HT1080 (cell line): ENCODE measurements at places on chromosomes 16 and 17. TPM values are rescaled to one million over a fixed set of nuclear protein-coding genes. Genes with fewer than 3 reads are reported as not detected.

GRCh38 chr17:37545486-37545885 lies 55.8 kb downstream of the DUSP14 start:
- DNase-seq, result no peak

The CCDC154 gene
- total RNA-seq, result 0.03 and 0.26 TPM in 2 replicates

The TPSD1 gene
- total RNA-seq, result not detected in 2 replicates

DNA sequence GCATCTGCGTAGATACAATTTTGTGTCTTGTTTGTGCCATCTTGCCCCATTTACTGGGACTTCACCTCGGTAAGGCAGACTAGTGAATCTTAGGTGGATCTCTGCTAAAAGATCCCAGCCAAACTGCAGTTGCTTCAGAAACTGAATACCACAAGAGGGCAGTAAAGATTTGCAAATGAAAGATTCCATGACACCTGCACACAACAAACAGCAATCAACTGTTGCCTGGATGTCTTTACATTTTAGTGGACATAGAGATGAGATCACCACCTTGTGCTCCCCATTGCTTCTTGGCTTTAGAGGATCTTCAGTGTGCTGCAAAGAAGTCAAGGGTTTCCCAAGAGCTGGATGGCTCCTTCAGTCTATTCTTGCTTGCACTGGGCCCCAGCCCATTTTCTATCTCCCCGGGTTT lies 119.2 kb upstream of the CACNG5 start:
- peak; percentile 68 for DNase-seq

DNA sequence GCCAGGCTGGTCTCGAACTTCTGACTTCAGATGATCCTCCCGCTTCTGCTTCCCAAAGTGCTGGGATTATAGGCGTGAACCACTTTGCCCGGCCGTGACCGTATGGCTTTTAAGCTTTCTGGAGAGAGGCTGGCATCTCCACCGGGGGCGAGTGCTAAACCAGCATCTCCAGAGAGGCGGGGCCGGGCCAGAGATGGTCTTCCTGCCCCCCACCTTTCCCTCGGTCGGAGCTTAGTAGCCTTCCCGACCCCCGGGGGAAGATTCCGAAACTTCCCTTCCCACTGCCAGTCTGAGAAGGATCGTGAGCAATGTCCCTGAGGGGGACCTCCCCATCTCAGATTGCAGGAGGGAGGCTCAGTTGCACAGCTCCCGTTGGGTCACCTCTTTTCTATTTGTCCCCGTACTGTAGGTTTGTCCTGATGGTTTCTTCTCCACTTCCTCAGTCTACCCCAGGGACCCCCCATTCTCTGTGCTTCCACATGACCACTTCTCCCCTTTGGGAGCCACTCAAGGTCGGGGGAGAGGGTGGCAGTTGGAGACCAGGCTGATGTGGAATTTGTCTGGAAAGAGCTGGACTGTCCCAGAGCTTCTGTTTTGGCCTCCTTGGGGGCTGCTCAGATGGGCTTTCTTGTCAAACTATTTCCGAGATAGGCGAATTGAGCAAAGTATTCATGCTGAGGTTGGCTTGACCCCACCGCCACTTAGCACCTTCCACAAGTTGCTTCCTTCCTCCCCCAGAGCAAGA lies 18.2 kb downstream of the IGF2BP1 start:
- DNase-seq, result no peak

The EPX gene
- 0.16 TPM in 1 of 2 replicates, not detected in the other for total RNA-seq

GRCh38 chr17:59357219-59357697 lies 25.8 kb downstream of the YPEL2 start:
- no peak for DNase-seq

The FOXF1 gene
- 0.10 TPM in 1 of 2 replicates, not detected in the other for total RNA-seq

DNA sequence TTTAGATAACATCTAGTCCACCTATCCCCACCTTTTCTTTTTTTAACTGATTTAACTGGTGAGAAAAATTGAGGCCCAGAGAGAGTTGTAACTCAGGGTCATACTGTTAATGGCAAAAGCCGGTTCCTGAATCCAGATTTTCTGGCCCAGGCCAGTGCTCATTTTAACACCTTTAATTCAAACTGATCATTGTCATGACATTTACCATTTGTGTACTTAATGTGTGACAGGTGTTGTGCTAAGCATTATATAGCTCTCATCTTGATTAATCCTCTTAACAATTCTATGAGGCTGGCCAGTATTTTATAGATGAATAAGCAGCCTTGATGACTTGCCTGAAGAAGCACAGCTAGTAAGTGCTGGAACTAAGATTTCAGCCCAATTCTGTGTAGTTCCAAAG lies 14.4 kb downstream of the RHOT1 start:
- no peak for DNase-seq

The OR3A2 gene
- total RNA-seq, result not detected in 2 replicates

- DNase-seq, result no peak
Observed at GRCh38 chr17:10216213-10216938, 18.0 kb upstream of the GAS7 start.

The SARM1 gene
- total RNA-seq, result 3.9 and 10.9 TPM in 2 replicates

- DNase-seq, result no peak
Observed at GRCh38 chr17:3750926-3751325, 27.2 kb downstream of the HASPIN start.

DNA sequence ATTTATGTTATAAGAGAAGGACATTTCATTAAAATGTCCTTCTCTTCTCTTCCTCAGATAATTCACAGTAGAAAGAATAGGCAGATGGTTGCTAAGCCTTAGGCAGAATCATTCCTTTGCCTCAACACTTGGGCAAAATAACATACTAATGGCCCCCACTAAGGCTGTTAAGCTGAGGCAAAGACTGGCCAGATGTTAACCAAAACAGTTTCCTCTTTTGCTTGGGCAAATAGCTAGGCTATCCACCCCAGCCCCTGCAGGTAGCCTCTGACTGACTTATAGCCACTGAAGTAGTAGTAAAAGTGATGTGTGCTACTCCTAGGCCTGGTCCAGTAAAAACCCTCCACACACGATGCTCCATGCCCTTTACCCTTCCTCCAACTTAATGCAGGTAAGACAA lies 55.2 kb downstream of the SPAG9 start:
- DNase-seq, result no peak

DNA sequence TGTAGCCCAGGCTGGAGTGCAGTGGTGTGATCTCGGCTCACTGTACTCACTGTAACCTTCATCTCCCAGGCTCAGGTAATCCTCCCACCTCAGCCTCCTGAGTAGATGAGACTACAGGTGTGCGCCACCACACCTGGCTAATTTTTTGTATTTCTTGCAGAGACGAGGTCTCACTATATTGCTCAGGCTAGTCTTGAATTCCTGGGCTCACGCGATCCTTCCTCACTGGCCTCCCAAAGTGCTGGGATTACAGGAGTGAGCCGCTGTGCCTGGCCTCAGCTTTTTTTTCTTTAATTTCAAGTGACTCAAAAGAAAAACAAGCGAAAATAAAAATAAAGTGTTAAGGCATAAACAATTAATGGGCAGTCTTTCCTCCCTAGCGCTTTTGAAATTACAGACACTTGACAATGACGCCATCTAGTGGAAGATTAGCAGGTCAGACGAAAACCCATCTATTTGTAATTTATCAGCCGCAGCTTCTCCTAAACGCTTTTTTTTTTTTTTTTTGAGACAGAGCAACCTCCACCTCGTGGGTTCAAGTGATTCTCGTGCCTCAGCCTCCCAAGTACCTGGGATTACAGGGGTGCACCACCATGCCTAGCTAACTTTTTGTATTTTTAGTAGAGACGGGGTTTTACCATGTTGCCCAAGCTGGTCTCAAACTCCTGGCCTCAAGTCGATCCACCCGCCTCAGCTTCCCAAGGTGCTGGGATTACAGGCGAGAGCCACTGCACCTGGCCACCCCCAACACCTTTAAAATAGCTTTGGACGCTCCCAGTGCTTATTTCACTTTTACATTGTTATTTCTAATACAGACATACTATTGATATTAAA lies 28.1 kb upstream of the PECAM1 start:
- DNase-seq, result peak; percentile 61

GRCh38 chr16:78655331-78656113 lies 556.1 kb downstream of the WWOX start:
- no peak for DNase-seq

- DNase-seq, result no peak
Observed at GRCh38 chr17:42337442-42337841, 49.1 kb downstream of the STAT5A start.

DNA sequence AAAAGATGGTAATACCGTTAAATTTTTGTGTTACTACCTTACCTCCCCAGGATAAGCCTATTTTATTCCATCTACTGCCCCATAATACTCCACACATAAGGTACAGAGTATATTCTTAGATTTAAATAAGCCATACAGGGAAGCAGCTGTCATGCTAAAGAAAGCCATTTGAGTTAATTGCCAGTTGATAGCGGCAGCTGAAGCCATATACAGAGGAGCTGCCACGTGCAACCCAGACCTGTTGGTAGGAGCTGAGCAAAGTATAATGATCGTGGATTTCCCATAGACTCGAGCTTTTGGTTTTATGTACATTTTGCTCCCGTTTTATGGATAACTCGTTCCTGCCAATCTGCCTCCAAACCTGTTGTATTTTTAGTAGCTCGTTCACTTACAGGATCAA lies 12.0 kb downstream of the CPSF4L start:
- DNase-seq, result no peak

The FOXC2 gene
- total RNA-seq, result 1.1 and 1.5 TPM in 2 replicates

The NR1D1 gene
- total RNA-seq, result 1.8 and 2.8 TPM in 2 replicates

GRCh38 chr17:42354956-42355843 lies 33.0 kb downstream of the STAT3 start:
- DNase-seq, result no peak

DNA sequence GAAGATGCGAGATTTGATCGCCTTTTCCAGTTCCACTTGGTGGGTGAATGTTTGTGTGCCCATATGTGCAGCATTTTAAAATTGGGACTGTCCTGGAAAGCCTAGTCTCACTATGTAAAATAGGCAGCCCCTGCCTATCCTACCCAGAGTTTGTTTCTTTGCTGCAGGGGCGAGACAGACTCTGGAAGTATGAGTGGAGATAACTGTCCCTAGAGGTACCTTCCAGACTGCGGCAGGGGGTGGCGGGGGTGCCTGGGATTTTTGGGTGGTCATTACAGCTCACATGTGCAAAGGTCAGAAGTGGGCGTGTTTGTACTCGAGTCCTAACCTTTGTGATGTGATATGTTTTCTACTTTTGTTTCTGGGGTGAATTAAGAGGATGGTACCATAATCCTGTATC lies 36.6 kb downstream of the MPRIP start:
- no peak for DNase-seq

- peak; percentile 52 for DNase-seq
Observed at GRCh38 chr16:57801809-57802340, 416 bp downstream of the KIFC3 start.

DNA sequence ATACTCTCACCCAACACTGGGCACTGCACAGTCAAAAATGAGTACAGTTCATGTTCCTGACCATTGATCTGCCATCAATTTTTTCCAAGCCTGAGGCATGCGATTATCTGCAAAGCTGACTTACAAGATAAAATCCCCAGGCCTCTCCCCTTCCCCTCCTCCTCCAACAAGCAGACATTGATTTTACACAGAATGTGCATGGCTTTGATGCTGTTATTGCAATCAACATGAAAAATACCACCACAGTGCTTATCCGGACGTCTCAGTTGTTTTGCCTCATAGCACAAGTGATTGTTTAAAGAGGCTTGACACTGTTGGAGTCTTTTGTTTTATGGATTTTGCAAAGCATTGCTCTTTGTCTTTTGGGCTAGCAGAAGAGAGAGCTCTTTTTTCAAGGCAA lies 163.8 kb downstream of the TOX3 start:
- DNase-seq, result no peak

DNA sequence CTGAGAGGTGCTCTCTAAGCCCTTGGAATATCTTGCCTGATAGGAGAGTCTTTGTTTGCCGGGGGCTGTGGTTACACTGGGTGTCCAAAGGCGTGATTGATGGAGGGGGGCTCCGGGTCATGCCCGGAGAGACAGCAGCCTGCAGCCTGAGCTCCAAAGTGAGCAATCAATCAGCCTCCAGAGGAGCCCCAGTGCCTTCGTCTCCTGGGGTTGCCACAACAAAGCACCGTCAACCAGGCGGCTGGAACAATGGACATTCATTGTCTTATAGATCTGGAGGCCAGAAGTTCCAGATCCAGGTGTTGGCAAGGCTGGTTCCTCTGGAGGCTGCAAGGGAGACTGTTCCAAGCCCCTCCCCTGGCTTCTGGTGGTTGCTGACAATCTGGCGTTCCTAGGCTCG lies 24.0 kb upstream of the GINS2 start:
- no peak for DNase-seq

GRCh38 chr16:21053590-21053989 lies 97.1 kb downstream of the DNAH3 start:
- no peak for DNase-seq

DNA sequence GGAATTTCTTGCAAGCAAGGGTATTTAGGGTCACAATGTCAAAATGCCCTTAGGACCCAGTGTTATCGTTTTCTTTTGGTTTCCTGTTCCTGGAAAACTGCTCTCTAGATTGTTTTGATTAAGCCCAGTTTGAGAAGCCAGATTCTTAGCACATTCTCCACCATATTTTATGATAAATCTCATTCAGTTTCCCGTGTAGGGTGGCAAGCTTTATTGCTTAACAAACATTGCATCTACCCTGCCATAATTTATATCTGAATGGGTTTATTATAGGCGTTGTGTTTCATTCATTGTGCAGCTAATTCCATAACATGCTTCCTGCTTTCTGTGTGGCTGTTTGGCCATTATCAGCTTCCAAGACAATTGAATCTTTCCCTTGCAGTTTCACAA lies 389.1 kb upstream of the DYNLRB2 start:
- no peak for DNase-seq

The RNPS1 gene
- 249 and 290 TPM in 2 replicates for total RNA-seq

DNA sequence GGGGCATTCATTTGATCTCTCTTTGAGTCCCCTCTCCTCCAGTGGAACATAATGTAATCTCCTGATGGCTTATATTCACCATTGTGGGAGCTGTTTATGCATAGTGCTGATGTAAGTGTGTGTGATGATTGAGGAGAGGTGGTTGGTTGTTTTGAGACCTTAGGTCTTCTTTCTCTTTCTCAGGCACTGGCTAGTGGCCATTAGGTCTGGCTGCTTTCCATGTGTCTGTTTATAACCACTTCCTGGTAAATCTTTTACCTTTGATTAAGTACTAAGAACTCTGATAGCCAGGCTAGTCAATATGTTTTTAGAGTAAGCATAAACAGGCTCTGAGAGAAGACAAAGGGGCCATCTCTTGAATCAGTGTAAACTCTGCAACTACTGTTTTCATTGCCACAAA lies 27.9 kb downstream of the VAT1L start:
- no peak for DNase-seq

DNA sequence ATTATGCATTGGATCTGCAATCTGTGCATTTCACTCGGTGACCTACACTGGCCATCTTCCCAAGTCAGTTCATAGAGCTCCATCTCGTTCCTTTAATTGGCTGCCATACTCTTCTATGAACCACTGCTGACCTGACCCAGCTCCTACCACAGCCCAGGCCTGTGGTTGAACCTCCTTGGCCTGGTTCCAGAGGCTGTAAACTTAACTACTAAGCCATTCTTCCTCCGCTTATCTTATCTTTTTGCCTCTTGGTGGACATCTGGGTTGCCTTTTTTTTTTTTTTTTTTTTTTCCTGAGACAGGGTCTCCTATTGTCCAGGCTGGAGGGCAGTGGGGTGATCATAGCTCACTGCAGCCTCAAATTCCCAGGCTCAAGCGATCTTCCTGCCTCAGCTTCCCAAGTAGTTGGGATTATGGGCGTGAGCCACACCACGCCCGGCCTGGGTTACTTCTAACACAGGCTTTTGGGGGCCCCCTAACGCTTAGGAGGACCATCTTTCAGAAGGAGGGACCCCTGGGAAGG lies 18.3 kb downstream of the COQ7 start:
- no peak for DNase-seq
